ENCODE measurements at places on chromosomes 12 and 14. TPM values are rescaled to one million over a fixed set of nuclear protein-coding genes. Genes with fewer than 3 reads are reported as not detected.
A peak's percentile ranks its signal among the peaks of the same experiment; 100 is the strongest.

The TCL1B gene
- not detected for total RNA-seq

The CARMIL3 gene
- 0.58 TPM for total RNA-seq

The RTL1 gene
- not detected for total RNA-seq

The CLEC14A gene
- total RNA-seq, result 47.3 TPM

The SLC10A1 gene
- not detected for total RNA-seq

The C14orf180 gene
- total RNA-seq, result 4.7 TPM

The FOXG1 gene
- total RNA-seq, result 0.09 TPM

The C12orf42 gene
- 0.89 TPM for total RNA-seq

DNA sequence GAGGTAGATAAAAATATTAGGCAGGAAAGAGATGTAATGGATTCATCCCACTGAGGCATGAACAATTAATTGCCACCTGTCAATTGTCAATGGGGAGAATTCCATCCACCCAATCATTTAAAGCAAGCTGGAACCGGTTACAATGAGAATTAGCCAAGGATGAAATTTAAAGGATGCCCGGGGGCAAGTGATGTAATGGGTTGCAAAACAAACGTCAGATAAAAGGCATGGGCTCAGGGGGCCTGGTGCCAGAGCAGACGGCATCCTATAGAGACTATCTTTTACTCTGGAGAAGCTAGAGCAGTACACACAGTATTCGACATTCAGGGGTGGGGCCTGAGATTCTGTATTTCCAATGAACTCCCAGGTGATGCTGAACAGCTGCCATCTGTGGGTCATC lies 80.5 kb upstream of the ZFP36L1 start:
- DNase-seq, result no peak

- no peak for DNase-seq
These were observed 99.8 kb upstream of the SEL1L start for GRCh38 chr14:81633496-81633895.

DNA sequence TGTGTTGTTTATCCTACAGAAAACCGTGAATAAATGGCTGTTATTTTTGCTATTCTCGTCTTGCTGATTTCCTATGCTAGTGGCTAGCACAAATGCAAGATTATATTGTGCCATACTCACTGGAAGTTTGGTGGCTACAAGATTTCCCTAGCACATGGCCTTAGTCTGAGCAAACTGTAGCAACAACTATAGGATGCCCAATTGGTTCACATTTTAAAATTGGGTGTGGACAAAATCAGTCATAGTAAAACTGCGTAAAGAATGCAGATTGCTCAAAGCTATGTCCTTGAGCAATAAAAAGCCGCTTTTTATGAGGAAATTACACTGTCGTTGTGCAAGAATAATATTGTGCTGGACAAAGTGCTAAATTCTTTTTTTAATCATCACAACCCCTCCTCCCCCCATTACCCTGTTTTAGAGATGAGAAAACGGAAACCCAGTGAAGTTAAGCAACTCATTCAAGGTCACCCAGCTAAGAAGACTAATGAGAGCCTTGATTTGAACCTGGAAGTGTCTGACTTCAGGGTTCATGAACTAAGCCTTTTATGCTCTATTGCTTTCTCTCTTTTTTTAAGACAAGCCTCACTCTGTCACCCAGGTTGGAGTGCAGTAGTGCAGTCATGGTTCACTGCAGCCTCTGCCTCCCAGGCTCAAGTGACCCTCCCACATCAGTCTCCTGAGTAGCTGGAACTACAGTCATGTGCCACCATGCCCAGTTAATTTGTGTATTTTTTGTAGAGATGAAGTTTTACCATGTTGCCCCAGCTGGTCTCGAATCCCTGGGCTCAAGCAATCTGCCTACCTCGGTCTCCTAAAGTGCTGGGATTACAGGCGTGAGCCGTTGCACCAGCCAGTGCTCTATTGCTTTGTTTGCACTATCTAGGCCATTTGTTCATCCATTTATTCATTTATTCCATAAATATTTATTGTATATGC lies 73.6 kb downstream of the SRGAP1 start:
- DNase-seq, result no peak

- no peak for DNase-seq
These were observed 144.5 kb downstream of the LLPH start for GRCh38 chr12:65986047-65986446.

DNA sequence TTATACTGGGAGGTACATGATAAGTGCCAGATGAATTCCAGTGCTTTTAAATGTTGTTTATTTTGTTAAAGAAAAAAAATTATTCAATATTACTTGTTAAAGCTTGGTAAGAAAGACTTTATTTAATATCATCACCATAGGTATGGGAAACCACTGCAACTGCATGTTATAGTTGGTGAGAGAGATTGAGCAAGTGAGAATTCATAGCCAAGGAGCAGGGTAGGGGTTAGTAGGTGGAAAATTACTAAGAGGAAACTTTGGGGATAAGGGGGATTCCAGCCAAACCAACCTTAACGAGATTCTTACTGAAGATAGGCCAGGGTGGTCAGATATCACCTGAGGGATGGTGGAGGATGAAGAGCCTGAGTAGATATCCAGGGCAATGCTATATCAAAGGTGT lies 38.4 kb downstream of the SLC16A7 start:
- DNase-seq, result no peak

DNA sequence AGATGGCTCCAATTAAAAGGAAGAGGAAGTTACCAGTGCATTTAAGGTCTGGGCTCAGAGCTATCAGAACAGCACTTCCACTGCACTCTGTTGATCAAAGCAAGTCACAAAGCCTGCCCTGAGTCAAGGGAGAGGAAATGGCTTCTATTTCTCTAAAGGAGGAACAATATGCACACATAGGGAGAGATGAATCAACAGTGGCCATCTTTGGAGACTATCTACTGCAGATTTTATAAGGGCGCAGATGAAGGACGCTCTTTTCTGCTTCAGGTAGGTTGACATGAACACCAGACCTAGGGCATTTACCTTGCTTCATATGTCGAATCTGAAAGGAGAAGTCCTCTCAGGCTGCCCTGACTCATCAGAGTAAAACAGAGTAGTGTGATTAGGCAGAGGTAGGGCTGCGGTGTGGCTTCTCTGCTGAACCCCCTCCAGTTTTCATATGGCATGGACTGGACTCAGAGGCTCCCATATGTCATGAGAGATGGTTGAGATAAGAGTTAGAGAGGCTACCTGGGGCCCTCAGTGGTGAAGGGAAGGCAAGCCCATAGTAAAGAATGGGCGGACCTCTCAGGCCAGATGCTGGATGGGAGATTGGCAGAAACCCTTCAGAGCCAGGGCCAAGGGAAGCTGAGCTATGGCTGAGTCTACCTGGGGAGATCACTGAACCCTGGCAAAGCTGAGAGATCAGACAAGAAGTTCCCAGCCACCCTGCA lies 84.4 kb downstream of the ARF6 start:
- no peak for DNase-seq

- DNase-seq, result peak; percentile 63
These were observed 80.9 kb downstream of the SLC41A2 start for GRCh38 chr12:104877103-104877705.

GRCh38 chr12:9969673-9970072 lies 1.5 kb upstream of the CLEC12A start:
- no peak for DNase-seq

GRCh38 chr14:96781371-96781770 lies 15.8 kb upstream of the VRK1 start:
- DNase-seq, result no peak

DNA sequence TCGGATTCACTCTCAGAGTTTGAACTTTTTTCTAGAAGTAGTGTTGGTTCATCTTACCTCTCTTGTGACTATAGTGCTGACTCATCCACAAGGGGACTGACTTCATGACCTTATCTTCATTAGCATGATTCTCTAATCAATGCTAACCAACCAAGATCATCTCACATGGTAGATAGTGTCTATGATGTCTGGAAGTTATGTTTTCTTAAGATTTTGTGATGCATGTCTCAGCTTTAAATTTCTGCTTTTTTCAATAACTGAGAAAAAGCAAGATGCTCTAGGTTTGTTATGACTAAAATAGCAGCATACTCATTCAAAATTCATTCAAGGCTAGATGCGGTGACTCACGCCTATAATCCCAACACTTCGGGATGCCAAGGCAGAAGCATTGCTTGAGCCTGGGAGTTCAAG lies 12.3 kb upstream of the SLC35E3 start:
- no peak for DNase-seq

GRCh38 chr12:49230176-49230804 lies 34.6 kb upstream of the TUBA1C start:
- DNase-seq, result peak; percentile 15

- DNase-seq, result no peak
These were observed 379.0 kb downstream of the DAD1 start for GRCh38 chr14:22210026-22210425.

DNA sequence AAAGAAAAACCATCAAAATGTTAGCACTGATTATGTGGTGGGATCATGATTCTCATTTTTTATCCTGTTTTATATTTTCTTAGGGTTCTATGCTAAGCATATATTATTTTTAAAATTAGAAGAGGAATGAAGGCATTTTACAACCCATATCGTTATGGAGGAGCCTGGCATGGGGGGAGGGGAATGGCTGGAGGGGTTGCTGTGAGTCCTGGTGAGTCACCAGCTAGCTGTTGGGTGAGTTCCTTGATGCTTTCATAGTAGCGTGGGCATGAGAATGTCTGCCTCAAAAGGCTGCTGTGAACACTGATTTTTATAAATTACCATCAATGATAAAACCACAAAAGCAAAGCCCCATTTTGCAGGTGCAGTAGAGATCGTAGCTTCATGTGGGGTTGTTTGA lies 46.9 kb downstream of the C14orf132 start:
- DNase-seq, result peak; percentile 54

DNA sequence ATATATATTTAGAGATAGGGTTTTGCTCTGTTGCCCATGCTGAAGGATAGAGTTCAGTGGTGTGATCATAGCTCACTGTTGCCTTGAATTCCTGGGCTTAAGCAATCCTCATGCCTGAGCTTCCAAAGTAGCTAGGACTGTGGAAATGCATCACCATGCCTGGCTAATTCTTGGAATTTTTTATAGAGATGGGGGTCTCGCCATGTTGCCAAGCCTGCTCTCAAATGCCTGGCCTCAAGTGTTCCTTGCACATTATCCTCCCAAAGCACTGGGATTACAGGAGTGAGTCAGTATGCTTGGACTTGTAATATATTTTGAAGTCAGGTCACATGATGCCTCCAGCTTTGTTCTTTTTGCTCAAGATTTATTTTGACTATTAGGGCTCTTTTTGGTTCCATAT lies 178.0 kb downstream of the RPAP3 start:
- DNase-seq, result no peak

DNA sequence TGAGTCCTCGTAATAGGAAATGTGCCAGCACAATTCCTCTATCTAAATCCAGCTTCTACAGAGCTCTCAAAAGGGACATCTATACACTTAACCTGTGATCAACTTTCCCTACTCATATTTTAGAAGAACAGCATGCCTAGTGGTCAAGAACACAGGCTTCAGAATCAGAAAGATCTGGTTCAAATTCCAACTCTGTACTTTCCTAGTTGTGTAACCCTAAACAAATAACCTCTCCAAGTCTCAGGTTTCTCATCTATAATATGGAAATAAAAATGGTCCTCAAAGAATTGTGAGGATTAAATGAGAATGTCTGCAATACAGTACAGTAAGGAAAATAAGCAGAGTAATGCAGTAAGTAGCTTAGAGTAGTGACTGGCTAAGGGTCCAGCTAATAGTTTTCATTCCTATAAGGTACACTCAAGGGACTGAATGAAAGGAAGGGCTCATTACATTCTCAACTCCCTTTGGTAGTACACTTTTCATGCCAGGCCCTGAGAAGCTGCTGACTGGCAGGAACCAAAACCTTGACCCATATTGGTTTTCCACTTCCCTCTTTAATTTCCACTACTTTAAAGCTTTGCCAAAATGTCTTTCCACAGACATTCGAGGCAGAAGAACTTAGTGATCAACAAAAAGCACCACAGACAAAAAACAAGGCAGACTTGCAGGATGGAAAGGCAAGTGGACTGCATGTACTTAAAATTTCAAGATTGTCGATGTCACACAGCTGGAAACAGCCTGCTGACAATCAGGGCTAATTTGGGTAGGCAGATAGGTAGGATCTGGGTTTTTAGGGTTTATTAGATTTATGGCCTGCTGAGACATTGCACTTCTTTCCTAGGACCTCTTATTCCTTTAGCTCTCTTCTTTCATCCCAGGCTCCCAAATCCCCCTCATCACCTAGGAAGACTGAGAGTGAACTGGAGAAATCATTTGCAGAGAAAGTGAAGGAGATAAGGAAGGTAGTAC lies 4.3 kb downstream of the CCDC196 start:
- no peak for DNase-seq

DNA sequence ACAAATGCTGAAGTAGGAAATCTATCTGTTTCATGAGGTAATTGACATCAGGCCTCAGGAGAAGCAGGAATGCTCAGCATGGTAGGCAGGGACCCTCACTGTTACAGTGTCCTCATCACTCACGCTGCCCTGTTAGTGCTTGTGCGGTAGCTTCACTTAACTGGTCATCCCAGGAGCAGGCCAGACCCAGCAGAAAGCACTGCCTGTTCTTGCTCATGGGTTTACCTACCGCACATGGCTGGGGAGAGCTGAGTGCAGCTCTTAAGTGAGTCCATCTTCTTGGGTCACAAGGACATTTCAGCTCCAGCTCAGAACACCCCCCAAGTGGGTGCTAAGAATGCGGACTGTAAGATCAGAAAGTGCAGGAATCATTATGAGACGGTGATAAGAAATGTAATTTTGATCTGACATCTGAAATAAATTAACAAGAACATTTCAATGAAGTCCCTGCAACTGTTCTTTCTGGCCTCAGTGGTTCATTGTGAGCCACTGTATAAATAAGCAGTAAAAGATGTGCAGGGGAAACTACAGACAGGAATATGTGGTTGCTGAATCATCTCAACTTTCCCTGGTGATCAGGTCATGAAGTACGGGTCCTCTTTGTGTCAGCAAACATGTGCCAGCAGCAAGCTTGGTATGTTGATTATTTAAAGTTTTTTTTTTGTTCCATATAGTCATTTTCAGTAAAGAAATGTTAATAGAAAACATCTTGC lies 757.7 kb upstream of the TMEM132C start:
- no peak for DNase-seq

DNA sequence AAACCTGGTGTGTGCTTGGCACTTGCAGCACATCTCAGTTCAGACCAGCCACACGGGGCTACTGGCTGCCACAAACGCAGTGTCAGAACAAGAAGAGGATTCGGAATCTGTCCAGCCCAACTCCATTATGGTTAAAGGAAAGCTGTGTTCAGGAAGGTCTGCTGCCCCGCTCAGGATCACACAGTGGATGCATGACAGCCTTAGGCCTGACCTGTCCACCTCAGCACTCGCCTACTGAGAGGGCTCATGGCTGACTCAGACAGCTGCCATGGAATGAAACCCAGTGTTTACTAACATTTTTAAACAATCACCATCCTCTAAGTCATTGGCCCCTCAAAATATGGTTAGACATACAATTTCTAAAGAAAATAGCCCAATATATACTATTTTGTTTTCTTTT lies 5.6 kb upstream of the NIN start:
- DNase-seq, result no peak

GRCh38 chr14:96162741-96163140 lies 41.9 kb upstream of the BDKRB2 start:
- peak; percentile 45 for DNase-seq

Data from sciatic nerve (tissue), 2 donors.